ENCODE measurements at places on chromosomes 2 and 18. TPM values are rescaled to one million over a fixed set of nuclear protein-coding genes. Genes with fewer than 3 reads are reported as not detected.

GRCh38 chr2:8609357-8609811 lies 72.5 kb upstream of the ID2 start:
- DNase-seq, result no peak

PCBP1 gene
- polyA plus RNA-seq, result 178 TPM

DNA sequence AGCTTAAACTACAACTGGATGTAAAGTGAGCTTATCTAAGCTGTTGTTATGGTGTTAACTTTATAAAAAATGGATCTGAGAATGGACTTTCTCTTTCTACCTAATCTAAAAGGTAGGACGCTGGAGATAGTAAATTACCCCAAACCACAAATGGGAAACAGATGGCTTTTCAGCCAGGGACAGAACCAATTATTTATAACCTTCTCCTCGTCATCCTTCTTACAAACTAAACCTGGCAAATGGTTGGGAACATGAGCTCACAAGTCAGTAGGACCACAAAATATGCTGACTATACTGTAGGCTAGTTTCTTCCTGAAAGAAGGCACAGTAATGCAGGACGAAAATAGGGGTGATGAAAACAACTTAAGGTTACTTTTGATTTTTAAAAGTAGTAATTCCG lies 32.7 kb upstream of the ZDBF2 start:
- DNase-seq, result no peak

MRPL44 gene
- polyA plus RNA-seq, result 25.7 TPM

GRCh38 chr2:222176890-222177289 lies 121.9 kb downstream of the PAX3 start:
- no peak for DNase-seq

- no peak for DNase-seq
Observed at GRCh38 chr2:33848486-33848885, 249.4 kb upstream of the FAM98A start.

EMILIN1 gene
- polyA plus RNA-seq, result 1.0 TPM

DNA sequence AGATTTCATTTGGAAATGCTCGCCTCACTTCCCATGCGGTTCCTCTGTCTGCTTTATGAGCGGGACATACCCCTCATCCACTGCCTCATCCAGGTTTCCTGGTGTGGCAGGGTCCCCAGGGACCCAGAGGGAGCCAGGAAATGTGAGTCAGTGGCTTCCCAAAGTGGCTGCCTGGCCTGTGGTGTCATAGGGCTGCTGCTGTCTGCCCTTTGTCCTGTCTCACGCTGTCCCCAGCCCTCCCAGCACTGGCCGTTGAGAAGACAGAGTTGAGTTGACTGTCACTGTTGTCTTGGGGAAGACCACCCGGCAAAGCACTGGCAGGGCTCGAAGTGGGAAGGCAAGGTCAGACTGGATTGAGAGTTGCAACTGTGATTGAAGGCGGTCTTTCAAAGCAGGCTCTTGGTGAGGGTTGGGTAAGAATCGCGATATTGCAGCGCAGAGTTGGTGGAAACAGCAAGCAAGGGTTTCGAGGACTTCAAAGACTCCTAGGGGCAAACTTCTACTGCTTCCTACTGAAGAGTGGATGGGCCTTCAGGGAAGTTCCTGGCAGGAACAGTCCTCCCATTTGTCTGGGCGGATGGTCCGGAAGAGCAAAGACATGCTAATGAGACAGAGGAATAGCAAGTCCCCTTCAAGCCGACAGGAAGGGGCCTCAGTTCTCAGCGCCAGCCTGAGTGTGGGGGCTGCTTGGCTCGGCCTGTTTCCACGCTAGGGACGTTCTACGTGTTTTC lies 33.9 kb downstream of the RAB31 start:
- DNase-seq, result peak; percentile 58

DNA sequence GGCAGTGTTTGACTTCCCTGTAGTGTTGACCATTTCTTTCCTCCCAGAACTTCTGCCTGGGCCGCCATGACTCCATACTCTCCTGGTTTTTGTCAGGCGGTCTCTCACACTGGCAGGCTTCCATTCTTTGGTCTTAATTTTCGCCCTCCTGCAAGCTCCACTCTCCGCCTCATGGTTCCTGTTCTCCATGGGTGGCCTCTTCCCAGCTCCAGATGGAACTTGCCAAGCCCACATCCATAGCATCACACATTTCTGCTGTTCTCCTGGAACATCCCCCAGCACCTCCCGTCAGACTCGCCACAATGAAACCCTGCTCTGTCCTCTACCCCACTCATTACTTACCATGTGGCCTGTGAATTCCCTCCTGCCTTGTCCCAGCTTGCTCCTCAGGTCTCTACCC lies 896 bp upstream of the AFF3 start:
- DNase-seq, result no peak
